ENCODE measurements at places on chromosomes 5 and 9. TPM values are rescaled to one million over a fixed set of nuclear protein-coding genes. Genes with fewer than 3 reads are reported as not detected.

Gene TERT
- total RNA-seq, result 12.7 TPM

Gene IFNA13
- not detected for total RNA-seq

Gene PCDHA12
- total RNA-seq, result not detected

Gene ANKRD31
- total RNA-seq, result 0.99 TPM

Gene PCDHB8
- total RNA-seq, result not detected

GRCh38 chr9:4365055-4365454, 65.2 kb upstream of the GLIS3 start:
- peak; percentile 57 for DNase-seq

- no peak for DNase-seq
Measured at GRCh38 chr9:89839449-89839848, 234.6 kb downstream of the GADD45G start.

GRCh38 chr9:123414204-123414603, 58.2 kb downstream of the CRB2 start:
- DNase-seq, result no peak

GRCh38 chr5:150073677-150074076, 12.7 kb downstream of the CSF1R start:
- DNase-seq, result no peak

GRCh38 chr9:126635661-126636439, 22.1 kb downstream of the LMX1B start:
- no peak for DNase-seq

GRCh38 chr9:78112004-78112403, 80.4 kb upstream of the GNAQ start:
- no peak for DNase-seq

DNA sequence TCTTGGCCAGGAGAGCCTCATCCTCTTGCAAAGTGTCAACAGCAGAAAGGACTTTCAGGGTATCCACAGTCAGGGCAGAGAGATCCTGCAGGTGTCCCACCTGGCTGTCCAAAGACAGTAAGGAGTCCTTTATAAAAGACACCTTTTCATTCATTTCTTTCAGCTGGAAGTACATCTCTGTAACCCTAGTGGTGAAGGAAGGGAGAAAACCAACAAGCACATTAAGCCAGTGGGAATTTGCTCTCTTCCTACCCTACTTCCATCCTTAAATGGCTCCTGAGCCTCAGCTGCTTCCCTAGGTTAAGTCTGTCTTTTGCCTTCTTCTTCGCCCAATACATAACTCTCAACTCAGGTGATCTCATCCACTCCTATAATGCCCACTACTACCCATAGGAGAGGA, 124.8 kb downstream of the TRPM6 start:
- no peak for DNase-seq

GRCh38 chr5:6725421-6725820, 12.2 kb downstream of the TENT4A start:
- DNase-seq, result no peak

DNA sequence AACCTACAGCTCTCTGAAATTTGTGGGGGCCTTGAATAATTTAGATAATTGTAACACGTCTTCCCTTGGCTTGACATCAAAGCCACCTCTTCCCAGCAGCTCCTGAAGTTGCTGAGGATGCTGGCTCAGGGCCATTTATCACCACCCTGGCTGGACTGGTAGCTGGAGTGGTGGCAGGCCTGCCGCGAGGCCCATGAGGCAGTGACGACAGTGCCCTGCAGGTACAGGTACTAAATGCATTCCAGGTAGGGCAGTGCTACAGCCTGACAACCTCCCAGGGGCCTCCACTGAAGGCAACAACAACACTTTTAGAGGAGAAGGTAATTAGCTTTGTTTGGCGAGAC, 270.2 kb upstream of the KLF4 start:
- no peak for DNase-seq

DNA sequence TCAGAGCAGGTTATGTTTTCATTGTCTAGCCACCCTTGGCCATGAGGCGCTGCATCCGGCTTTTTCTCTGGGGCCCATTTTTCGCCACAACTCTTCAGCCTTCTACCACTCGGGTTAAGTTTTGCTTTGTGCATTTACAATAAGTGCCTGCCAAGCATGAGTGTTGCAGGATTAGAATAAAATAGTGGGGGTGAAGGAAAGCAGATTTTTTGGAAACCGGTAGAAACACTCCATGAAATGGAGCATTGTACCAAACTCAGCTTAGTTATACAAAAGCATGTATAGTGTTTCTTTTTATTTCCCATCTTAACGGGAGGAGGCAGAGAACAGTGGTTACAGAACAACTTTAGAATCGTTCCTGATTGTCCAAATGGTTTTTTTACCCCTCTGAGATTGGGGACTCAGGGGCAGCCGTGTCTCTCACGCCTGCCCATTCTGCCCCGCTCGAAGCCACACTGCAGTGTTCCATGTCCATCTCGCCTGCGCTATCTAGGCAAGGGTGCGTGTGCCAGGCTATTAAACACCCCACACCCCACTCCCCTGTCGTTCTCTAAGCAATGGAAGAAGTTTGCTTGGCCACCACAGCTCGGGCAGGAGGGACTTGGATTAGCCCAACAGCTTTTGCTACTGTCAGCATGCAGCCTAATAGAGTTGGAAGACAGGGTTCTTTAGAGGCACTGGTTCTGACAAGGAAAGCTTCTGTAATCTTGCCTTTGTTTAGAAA, 268.8 kb upstream of the WWC1 start:
- DNase-seq, result no peak

- DNase-seq, result peak; percentile 47
Measured at GRCh38 chr5:146079695-146080373, 25.5 kb downstream of the PLAC8L1 start.

- DNase-seq, result no peak
Measured at GRCh38 chr5:125575891-125576505, 829.6 kb upstream of the ZNF608 start.

DNA sequence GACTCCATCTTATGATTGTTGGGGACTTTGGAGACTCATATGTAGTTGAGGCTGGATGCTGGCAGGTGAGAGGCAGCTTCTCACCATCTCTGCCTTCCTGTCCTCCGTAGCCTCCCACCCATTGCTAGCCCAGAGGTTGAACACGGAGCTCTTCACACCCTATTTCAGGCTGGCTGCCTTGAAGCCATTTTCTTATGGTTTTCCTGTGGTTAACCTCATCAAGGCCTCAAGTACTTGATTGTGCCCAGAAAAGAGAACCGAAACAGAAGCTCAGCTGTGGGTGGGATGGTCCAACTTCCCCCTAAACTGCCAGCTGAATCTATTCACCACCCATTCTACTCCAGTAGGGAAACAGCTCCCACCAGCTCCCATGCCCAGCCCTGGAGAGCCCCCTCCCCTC, 102.9 kb downstream of the LIFR start:
- peak; percentile 74 for DNase-seq

GRCh38 chr5:78506261-78507024, 142.1 kb downstream of the LHFPL2 start:
- DNase-seq, result no peak

GRCh38 chr9:123660691-123661466, 269.0 kb downstream of the DENND1A start:
- DNase-seq, result no peak

GRCh38 chr9:36729906-36730305, 157.2 kb downstream of the MELK start:
- DNase-seq, result no peak

GRCh38 chr9:127779136-127779981, 893 bp upstream of the SH2D3C start:
- peak; percentile 87 for DNase-seq

GRCh38 chr5:170333161-170333910, 35.8 kb upstream of the LCP2 start:
- peak; percentile 90 for DNase-seq

- no peak for DNase-seq
Measured at GRCh38 chr9:96555567-96556386, 63.9 kb downstream of the CDC14B start.

DNA sequence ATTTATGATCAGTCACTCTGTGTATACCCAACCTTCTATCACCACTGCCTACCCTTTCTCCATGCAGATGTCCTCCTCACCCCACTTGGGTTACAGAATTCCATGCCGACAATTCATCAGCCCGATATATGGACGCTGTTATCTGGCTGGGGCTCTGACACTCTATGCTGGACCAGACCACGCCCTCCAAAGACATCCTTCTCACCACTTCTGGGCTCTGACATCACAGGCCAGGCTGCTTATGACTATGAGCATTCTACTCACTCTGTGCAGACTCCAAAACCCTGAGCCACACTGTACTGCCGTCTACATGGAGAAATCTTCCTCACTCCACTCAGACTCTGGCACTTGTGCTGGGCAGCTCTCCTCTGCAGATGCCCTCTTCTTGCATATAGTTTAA, 7.6 kb upstream of the AK3 start:
- no peak for DNase-seq

DNA sequence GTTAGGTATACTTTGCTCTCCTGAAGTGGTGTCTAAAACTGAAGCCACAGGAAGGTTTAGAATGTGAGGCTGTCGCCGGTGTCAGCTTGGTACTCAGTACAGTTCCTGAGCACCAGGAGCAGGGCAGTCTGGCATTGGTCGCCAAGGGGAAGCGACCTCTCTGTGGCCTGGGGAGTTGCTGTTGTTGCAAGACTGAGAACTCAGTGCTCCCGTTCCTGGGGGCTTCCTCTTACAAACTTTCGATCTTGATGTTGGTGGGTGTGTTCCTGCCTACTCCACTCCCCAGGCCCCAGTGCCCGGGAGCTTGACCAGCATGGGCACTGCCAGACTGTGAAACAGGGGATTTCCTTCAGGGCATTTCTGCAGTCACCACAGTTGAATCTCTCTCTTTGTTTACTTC, 52.4 kb upstream of the PPARGC1B start:
- DNase-seq, result no peak

Measured in activated CD8-positive, alpha-beta T cell treated with anti-CD3 and anti-CD28 coated beads for 36 hours (primary cell).